ENCODE measurements at places on chromosomes 16 and 17.

DNA sequence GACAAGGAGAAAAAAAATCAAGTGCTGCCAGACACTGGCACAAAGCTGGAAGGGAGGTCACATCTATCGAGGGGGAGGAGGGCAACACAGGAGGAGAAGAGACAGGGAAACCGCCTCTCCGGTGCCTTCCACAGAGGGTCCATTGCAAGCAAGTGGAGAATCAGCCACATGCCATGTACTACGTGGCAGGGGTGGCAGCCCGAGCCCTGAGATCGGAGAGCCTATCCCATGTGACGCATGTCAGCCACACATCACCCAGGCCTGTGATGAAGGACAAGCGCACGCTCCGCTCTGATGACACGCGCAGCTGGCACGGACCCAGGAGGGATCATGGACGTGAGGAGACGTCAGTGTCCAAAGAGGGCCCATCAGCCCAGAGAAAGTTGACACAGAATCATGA lies 30.1 kb downstream of the ADCY9 start:
- DNase-seq = no peak

- DNase-seq = no peak
Observed at GRCh38 chr17:48800626-48801217, 16.3 kb downstream of the TTLL6 start.

- DNase-seq = no peak
Observed at GRCh38 chr16:85620374-85620773, 7.3 kb downstream of the GSE1 start.

DNA sequence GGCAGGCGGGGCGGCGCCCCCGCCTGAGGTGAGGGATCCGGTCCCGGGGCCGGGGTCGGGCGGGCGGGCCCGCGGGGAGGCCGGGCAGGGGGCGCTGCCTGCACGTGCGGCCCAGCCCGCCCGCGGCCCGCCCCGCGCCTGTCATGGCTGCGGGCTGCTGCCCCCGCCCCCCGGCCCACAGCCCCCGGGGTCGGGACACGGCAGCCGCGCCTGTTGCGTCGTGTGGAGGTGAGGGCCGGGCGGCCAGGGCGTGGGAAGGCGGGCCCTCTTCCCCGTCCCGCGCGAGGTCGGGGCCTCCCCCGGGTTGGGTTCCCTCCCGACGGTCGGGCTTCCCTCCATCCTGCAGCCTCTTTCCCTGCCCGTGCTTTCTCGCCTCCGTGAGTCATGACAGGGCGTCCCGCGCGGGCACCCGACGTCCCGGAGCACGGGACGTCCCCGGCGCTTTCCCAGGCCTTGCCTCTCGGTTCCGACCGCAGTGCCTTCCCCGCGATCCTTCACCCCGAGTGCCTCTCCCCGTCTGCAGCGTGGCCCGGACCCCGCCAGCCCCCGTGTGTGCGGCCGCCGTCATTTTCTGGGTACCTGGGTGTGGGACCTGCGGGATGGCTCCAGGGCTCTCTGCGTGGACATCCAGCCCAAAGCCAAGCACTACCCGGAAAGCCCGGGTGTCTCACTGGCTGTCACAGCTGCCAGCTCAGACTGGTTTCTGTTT lies 76.7 kb downstream of the CHD9 start:
- DNase-seq = peak; percentile 80

GRCh38 chr16:2223942-2224486 lies 623 bp downstream of the E4F1 start:
- peak; percentile 48 for DNase-seq

DNA sequence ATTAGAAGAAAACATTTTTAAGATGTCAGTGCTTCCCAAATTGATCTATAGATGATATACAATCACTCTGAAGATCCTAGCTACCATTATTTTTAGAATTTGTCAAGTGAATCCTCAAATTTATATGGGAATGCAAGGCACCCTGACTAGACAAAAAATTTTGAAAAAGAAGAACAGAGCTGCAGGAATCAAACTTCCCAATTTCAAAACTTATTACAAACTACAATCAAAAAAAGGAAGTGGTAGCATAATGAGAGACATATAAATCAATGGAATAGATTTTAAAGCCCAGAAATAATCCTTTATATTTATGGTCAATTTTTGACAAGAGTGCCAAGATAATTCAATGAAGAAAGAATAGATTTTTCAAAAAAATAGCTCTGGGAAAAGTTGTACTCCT lies 198.3 kb upstream of the KCNJ16 start:
- no peak for DNase-seq

- no peak for DNase-seq
Observed at GRCh38 chr17:70078994-70079531, 4.0 kb downstream of the KCNJ16 start.

- DNase-seq = no peak
Observed at GRCh38 chr16:51556694-51557340, 405.7 kb upstream of the SALL1 start.

DNA sequence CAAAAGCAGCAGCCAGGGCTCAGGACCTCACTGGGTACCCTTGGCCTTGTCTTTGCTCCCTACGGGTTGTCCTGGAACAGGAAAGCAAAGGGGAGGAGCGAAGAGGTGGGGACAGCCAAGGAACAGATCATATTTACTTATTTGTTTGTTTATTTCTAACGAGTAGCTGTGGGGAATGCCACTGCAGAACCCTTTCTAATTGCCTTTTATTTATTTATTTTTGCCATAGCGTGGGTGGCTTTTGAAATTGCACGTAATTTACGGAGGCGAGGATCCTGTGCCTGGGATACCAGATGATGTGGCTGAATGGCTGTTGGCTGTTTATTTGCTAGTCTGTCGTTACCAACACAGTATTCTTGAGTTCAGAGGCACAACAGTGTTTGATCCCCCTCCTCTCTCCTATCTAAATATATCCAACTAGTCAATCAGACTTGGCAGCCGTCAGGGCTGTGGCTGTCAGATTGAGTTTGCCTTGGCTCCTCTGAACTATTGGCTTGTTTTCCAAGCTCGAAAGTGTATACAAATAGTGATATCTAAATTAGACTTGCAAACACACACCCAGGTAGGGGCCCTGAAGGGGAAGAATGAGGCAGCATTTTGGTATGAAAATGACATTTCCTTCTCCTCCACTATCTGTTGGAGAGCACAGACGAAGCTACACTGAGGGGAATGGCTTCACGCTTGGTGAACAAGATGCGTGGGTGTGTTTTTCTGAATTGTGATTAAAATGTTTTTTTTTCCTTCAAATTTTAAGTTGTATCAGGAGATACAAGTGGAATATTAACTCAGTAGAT lies 110.4 kb downstream of the MSI2 start:
- no peak for DNase-seq

- no peak for DNase-seq
Observed at GRCh38 chr17:17944743-17945142, 27.5 kb downstream of the TOM1L2 start.

- no peak for DNase-seq
Observed at GRCh38 chr17:57530508-57530907, 214.6 kb downstream of the CCDC182 start.

DNA sequence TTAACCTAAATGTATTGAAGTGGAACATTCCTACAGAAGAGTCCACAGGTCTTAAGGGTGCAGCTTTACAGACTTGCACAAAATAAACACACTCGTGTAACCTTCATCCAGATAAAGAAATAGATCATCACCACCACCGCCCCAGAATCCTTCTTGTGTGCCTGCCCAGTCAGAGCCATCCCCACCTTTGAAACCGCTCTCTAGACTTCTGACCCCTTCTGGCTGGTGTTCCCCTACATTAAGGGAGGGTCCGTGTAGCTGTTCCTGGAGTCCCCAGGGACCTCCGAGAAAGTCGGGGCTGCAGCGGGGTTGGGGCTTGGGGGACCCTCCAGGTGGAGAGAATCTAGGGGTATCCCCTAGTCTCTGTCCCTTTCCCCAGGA lies 9.4 kb downstream of the TBX4 start:
- no peak for DNase-seq

- no peak for DNase-seq
Observed at GRCh38 chr16:21222495-21223337, 10.8 kb upstream of the ANKS4B start.

Data from activated CD4-positive, alpha-beta memory T cell treated with anti-CD3 and anti-CD28 coated beads for 36 hours (primary cell).